Stimulated activated CD4-positive, alpha-beta T cell treated with anti-CD3 and anti-CD28 coated beads, Interleukin-12 subunit alpha, Interleukin-12 subunit beta, amount 100 ng/mL, for 24 hours (primary cell): ENCODE measurements at places on chromosomes 2 and 18.

- DNase-seq, result no peak
Measured at GRCh38 chr2:63035660-63036059, 15.0 kb upstream of the OTX1 start.

DNA sequence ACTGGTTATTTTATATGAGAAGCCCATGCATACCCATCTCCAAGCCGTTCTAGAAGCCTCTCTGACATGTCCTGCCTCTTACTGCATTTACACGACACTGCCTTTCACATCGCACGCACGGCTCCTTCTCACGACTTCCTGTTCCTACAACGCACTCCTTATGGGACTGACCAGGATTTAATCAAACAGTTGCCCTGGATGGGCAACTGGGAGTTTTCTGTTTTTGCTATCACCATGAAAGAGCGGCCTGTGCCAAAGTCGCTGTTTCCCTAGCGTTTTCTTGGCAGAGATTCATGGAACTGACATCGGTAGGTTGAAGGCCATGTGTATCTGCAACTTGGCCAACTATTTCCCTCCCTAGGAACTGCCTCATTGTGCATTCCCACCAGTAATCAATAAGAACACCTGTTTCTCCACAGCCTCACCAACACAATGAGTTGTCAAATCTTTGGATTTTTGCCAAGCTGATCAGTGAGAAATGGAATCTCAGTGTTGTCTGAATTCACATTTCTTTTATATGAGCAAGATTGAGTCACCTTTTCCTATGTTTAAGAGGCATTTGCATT is 97.2 kb upstream of the OTOS start:
- no peak for DNase-seq

- DNase-seq, result no peak
Measured at GRCh38 chr2:37005118-37005868, 39.0 kb upstream of the STRN start.

- DNase-seq, result no peak
Measured at GRCh38 chr2:106638580-106638979, 151.4 kb downstream of the CD8B2 start.

- no peak for DNase-seq
Measured at GRCh38 chr2:237894986-237895543, 35.6 kb downstream of the RAMP1 start.

DNA sequence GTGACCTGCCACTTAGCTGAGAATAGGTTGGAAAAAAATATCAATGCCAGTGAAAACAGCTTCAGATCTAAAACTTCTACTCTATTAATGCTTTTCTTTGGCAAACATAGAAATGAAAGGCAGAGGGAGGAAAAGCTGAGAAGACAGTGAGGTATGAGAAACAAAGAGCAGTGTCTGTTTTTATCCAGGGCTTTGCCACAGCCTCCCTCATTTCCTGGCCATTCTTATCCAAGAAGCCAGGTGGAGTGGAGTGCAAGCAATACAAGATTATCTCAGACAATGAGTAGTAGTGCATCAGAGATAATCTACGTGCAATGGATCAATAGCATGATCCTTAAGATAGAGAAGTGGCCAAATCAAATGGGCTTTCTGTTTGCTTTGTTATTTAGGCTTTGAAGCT is 808.7 kb upstream of the PIK3C3 start:
- no peak for DNase-seq

- DNase-seq, result no peak
Measured at GRCh38 chr2:52632543-52632942, 1135.1 kb upstream of the CHAC2 start.

DNA sequence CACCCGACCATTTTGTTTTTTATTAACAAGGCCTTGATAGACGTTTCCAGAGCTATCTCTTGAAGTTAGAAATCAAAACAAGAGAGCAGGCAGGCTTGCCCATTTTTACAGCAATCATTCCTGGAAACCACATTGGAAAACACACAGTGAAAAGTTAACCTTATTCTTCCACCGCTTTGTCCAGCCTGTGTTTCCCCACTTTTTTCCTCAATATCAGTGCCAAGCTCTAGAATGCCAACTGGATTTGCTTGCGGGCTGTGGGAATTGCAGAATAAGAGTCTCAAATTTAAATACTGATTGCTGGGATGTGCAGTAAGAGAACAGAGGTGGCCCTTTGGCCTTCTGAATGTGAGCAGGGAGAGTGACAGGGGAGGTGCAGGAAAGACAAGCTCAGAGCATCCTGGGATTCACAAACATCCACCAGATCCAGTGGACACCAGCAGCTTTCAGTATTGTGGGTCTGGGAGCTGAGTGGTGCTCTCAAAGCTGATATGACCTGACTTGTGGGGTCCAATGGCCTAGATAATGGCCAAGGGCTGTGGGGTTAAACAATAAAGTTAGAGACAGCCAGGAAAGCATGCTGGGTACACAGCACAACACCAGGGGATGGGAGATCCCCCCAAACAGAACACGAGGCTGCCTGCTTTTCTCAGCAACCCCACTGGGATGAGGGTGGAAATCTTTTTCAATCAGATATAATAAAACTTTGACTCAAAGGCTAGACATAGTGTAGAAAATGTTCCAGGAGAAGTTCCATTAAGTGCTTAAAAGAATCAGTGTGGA is 15.5 kb downstream of the CYP1B1 start:
- no peak for DNase-seq

DNA sequence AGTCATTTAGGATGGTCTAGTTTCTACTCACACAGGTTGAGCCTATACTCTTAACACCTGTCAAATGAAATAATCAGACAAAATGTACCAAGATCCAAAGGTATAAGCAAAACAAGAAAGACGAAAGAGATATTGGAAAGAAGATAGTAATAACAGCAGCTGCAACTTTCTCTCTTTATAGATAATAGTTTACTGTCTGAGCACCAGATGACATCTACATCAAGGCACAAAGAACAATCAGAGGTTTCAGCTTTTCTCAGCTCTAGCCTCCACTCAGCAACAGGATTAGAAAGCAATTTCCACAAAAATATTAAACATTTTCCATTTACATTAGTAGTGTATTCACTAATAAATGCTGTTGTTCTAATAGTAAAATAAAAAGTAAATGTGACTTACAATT is 66.3 kb downstream of the RTTN start:
- no peak for DNase-seq

DNA sequence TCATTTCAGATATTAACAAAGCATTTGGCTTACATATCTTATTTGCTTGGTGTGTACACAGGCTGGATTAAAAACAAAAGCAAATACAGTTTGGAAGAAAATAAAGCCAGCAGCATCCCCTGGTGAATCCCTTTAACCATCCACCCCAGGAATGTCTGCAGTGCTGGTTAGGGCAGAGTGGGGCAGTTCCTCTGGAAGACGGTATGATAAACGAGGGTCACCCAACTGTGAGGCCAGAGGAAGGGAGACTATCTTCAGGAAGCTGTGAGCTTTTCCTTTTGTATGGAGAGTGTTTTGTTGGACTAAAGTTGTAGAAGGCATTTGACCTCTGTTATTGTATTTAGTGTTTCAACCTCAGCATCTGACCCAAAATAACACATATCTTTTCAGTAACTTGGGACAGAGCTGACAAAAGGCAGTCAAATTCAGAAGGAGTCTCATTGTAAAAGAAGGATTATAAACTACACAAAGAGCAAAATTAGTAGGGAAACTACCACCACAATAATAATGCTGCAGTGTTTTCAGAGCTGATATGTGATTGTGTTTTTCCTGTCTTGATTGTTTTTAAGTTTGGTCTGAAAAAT is 159.1 kb downstream of the FMNL2 start:
- no peak for DNase-seq

GRCh38 chr2:3065928-3066327 is 311.7 kb downstream of the EIPR1 start:
- DNase-seq, result no peak

DNA sequence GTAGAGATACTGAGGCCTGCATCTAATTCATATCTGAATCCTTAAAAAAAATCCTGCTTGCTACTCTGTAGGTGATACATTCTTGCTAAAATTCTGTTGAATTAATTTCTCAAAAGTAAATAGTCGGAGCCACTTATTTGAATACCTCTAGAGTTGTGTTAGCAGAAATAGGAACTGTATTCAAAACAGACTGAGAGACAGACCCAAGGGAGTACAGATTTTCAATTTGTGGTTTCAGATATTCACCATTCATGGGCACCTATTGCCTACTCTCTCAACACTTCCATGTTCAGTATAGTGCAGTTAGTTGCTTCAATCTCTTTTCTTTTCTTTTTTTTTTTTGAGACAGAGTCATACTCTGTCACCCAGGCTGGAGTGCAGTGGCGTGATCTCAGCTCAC is 46.6 kb upstream of the CTLA4 start:
- no peak for DNase-seq

DNA sequence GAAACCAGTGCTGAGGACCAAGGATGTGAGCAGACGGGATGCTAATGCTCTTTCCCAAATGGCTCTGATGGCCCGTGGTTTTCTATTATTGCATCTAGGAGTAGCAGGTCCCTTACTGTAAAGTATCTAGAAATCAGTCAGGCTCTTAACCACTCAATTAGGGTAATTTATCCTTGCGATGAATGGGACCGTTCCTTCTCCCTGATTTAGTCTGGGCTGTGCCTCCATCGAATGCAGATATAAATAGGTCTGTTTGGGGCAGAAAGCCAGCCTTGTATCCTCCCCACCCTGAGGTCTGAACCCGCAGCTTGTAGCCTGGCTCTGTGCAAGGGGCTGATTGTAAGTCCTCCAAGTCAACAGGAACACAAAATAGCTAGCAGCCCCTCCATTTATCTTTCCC is 9.5 kb upstream of the SMARCAL1 start:
- DNase-seq, result no peak

- DNase-seq, result no peak
Measured at GRCh38 chr18:26052505-26052904, 37.9 kb downstream of the SS18 start.

DNA sequence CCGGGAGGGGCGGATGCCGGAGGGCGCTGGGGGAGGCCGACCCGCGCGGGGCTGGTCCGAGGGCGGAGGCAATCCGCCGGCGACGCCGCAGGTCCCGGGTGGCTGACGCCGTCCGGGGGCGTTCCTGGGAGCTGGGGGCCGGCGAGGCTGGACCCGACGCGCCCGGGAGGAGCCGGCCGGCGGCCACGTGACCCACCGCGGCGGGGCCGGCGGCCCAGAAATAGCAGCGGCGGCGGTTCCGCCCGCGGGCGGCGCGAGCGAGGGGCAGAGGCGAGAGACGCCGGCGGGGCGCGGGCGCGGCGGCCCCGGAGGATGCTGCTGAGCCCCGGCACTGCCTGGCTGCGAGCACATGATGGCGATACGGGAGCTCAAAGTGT is at the start of gene RAB31:
Gene RAB31, plus strand, starts transcription at position 245 of the 377 bp plus-strand sequence. Its CDS starts 105 bp downstream, at position 350.
- DNase-seq, result no peak

DNA sequence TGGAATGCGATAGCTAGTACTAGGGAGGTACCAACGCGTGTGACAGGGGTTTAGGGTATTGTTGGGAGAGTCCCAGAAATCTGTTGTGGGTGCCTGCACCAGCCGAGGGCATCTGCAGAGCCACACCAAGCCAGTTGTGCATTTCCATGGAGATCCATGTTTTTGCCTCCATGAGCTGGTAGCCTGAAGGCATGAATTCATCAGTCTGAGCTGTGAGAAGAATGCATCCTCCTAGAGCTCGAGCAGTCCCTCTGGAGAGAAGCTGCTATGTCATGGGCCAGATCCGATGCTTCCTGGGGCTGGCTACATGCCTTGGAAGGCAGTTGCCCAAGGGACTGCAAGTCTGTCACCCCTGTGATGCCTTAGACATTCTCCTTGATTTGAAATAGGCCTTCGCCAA is 57.9 kb downstream of the LIPG start:
- no peak for DNase-seq

DNA sequence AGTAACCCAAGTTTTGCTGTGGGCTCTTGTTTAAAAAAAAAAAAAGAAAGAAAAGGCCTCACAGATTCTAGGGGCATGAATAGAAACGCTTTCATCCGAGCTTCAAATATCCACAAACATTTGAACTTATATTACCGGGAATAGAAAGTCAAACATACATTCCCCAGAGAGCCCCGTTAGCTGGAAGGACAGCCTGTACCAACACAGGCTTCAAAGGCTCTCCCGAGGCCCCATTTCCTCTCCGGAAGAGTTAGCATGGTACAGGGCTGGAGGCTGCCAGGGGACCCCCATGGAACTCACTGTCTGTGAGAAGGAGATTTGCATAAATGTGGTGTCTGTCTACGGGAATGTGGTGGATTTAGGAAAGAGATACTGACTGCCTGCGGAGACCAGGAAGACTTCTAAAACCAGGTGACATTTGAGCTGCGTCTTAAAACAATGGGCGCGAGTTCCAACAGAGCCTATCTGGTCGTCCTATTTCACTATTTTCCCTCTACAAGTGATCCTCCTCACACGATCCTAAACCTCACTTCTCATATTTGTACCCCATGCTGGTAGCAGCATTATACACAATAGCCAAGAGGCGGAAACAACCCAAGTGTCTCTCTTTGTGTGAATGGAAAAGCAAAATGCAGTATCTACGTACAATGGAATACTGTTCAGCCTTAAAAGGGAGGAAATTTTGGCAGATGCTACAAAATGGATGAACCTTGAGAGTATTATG is 820 bp upstream of the MATN3 start:
- DNase-seq, result no peak

GRCh38 chr2:192161656-192162290 is 33.0 kb downstream of the TMEFF2 start:
- no peak for DNase-seq

GRCh38 chr18:40576507-40577115 is 1378.4 kb upstream of the PIK3C3 start:
- DNase-seq, result no peak
